ENCODE measurements at places on chromosomes 3 and 15. TPM values are rescaled to one million over a fixed set of nuclear protein-coding genes. Genes with fewer than 3 reads are reported as not detected.
A peak's percentile ranks its signal among the peaks of the same experiment; 100 is the strongest.

The KNG1 gene
- not detected for total RNA-seq

- no peaks in the 10 kb centered on the region for H3K36me3 ChIP-seq
- H3K27me3 ChIP-seq, result no peaks in the 10 kb centered on the region
- H3K4me1 ChIP-seq, result peaks cover 15% of the 10 kb centered on the region
- no peak overlapping the region for H3K4me3 ChIP-seq
- H3K27ac ChIP-seq, result no peak overlapping the region
These were observed 30.7 kb downstream of the NPTN start for GRCh38 chr15:73602446-73602843.

DNA sequence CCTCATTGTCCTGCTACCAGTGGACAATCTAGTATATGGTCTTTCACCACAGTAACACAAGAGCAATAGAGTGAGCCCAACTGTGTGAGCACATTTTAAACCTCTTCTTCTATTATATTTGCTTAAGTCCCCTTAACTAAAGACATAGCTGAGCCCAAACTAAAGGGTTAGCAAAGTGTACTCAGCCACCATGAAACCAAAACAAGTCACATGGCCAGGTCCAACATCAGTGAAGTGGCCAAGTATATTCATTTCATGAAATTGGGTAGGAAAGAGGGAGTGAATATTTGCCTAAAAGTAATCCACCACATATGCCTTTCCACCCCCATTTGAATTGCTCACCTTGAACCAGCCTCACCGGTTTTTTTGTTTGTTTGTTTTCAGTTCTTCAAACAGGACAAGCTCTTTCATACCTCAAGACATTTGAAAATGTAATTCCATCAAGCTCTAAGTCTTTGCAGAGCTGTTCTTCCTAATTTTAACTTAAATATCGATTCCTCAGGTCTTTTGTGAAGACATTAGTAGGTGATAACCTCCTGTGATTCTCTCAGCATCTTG lies 327.0 kb upstream of the SEMA6D start:
- DNase-seq, result no peak
- H3K4me1 ChIP-seq, result no peaks in the 10 kb centered on the region

DNA sequence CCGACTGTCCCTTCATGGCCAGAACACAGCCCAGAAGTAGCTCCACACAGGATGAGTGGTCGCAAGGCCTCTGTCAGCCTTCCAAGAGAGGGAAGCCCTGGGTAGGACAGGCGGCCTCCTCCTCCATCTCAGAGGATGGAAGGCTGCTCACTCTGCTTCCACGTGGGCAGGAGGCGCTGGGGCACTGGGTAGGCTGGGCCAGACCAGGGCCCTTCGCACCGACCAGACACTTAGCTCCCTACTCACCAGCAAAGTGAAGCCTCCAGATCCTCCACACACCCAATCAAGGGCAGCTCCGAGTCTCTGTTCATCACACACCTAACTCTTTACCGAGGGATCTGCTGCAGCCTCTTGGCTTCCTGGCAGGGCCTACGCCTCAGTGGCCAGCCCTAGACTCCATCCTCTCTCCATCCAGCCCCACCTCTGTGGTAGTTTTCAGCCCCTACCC lies 24.3 kb upstream of the PLXNA1 start:
- no peak for DNase-seq
- no peaks in the 10 kb centered on the region for H3K4me1 ChIP-seq
- no peaks in the 10 kb centered on the region for H3K36me3 ChIP-seq
- no peak overlapping the region for H3K27ac ChIP-seq

The EPHB1 gene
- total RNA-seq, result 0.49 TPM

DNA sequence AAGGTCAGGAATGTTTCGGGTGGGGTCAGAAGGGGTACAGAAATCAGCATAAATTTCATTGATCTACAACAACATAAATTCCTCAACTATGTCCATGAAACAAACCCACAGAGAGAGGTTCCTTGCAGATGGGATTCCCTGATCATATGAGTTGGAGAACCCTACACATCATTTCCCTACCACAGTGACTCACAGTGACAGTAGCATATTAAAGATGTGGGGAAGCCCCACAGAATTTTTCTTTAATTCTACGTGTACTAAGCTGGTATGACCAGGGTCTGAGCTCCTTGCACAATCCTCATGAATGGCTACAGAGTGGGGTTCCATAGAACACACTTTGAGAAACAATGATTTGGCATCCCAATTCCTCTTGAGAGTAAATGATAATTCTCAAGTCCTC lies 116.9 kb upstream of the RAD18 start:
- H3K36me3 ChIP-seq, result no peaks in the 10 kb centered on the region
- DNase-seq, result no peak
- no peak overlapping the region for H3K4me3 ChIP-seq

The SERPINI2 gene
- not detected for total RNA-seq

GRCh38 chr3:106711650-106712049 lies 665.6 kb upstream of the CCDC54 start:
- no peak for DNase-seq
- H3K4me3 ChIP-seq, result no peak overlapping the region
- no peaks in the 10 kb centered on the region for H3K4me1 ChIP-seq
- no peaks in the 10 kb centered on the region for H3K36me3 ChIP-seq
- no peak overlapping the region for H3K27ac ChIP-seq

- no peak overlapping the region for H3K27ac ChIP-seq
- H3K27me3 ChIP-seq, result peaks cover 11% of the 10 kb centered on the region
- no peak overlapping the region for H3K4me3 ChIP-seq
- no peak for DNase-seq
- H3K36me3 ChIP-seq, result no peaks in the 10 kb centered on the region
These were observed 561.9 kb upstream of the TGFBR2 start for GRCh38 chr3:30044515-30044914.

The GHRL gene
- total RNA-seq, result 1.1 TPM

GRCh38 chr15:101204739-101205535 lies 46.9 kb downstream of the CHSY1 start:
- no peaks in the 10 kb centered on the region for H3K36me3 ChIP-seq
- DNase-seq, result no peak
- peaks cover 27% of the 10 kb centered on the region for H3K4me1 ChIP-seq
- no peak overlapping the region for H3K27ac ChIP-seq

The SEC22C gene
- 75.4 TPM for total RNA-seq

GRCh38 chr3:184185461-184186183 lies 377 bp upstream of the ABCF3 start:
- H3K4me3 ChIP-seq, result peak overlapping the region; percentile 81
- H3K27me3 ChIP-seq, result no peaks in the 10 kb centered on the region
- peaks cover 68% of the 10 kb centered on the region for H3K36me3 ChIP-seq
- peak overlapping the region; percentile 15 for H3K27ac ChIP-seq

GRCh38 chr15:39273717-39274411 lies 307.0 kb upstream of the THBS1 start:
- H3K36me3 ChIP-seq, result no peaks in the 10 kb centered on the region
- no peaks in the 10 kb centered on the region for H3K4me1 ChIP-seq
- DNase-seq, result no peak
- no peak overlapping the region for H3K4me3 ChIP-seq

- H3K27me3 ChIP-seq, result no peaks in the 10 kb centered on the region
- no peaks in the 10 kb centered on the region for H3K36me3 ChIP-seq
- no peak for DNase-seq
These were observed 28.3 kb downstream of the PTH1R start for GRCh38 chr3:46905661-46906451.

DNA sequence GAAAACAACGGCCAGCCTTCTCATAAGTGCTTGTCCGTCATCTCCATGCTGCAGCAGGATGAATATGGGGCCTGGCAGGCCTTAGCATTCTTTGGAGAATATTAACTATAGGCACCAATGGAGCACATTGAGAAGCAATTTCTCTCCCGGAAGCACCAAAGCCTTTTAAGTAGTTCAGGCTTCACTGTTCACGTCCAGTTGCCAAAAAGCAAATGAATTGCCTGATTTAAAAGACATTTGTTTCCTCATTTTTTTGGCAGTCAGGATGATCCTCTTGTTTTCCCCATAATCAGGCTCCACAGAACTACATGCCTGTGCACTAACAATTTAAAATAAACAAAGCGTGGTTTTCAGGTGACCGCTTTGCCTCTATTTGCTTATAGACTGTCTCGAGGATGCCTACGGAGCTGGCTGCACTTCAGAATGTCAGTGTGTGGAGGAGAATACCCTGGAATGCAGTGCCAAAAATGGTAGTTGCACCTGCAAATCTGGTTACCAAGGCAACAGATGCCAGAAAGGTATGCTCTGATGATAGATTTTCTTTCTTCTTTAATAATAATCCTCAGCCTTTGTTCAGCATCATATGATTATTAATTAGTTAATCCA lies 725.2 kb upstream of the GOLIM4 start:
- DNase-seq, result no peak
- H3K4me1 ChIP-seq, result no peaks in the 10 kb centered on the region
- no peak overlapping the region for H3K4me3 ChIP-seq
- H3K36me3 ChIP-seq, result no peaks in the 10 kb centered on the region

The EPHB3 gene
- total RNA-seq, result 0.19 TPM

- no peak for DNase-seq
- no peaks in the 10 kb centered on the region for H3K27me3 ChIP-seq
- H3K36me3 ChIP-seq, result peaks cover 19% of the 10 kb centered on the region
These were observed 2.4 kb upstream of the RPL29 start for GRCh38 chr3:51997935-51998596.

GRCh38 chr3:179036226-179036625 lies 35.4 kb downstream of the ZMAT3 start:
- no peaks in the 10 kb centered on the region for H3K27me3 ChIP-seq
- H3K36me3 ChIP-seq, result no peaks in the 10 kb centered on the region
- no peak overlapping the region for H3K27ac ChIP-seq
- no peak overlapping the region for H3K4me3 ChIP-seq
- peaks cover 28% of the 10 kb centered on the region for H3K4me1 ChIP-seq

DNA sequence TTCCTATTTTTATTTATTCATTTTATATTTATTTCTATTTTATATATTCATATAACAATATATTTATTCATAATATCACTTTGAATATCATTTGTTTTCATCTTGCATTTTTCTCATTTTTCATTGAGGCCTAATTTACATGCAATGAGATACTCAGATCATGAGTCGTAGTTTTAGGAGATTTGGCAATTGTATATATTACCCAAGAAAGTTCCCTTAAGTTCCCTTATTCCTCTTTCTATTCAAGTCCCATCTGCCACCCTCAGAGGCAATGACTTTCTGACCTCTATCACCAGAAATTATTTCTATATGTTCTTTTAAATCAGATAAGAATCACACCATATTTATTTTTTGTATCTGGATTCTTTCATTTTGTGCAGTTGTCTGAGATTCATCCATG lies 329.1 kb upstream of the TPRG1 start:
- H3K27me3 ChIP-seq, result no peaks in the 10 kb centered on the region
- no peak overlapping the region for H3K27ac ChIP-seq
- no peak for DNase-seq
- H3K36me3 ChIP-seq, result no peaks in the 10 kb centered on the region

DNA sequence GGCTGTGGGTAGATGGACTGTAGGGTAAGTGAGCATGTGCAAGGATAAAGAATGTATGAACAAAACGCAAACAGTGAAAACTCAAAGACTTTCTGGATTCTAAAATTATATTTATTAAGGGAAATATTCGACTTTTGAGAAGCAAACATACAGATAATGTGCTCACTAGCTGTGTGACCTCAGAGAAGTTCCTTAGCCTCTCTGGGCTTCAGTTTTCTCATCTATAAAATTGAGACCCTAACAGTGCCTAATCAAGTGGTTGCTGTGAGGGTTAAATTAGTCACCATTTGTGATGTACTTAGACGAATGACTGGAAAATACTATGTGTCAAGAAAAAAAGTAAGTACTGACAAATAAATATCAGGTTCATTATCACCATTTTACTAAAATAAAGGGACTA lies 261.7 kb downstream of the MAGI1 start:
- no peak overlapping the region for H3K4me3 ChIP-seq
- no peaks in the 10 kb centered on the region for H3K4me1 ChIP-seq
- H3K36me3 ChIP-seq, result no peaks in the 10 kb centered on the region
- no peaks in the 10 kb centered on the region for H3K27me3 ChIP-seq
- DNase-seq, result no peak

DNA sequence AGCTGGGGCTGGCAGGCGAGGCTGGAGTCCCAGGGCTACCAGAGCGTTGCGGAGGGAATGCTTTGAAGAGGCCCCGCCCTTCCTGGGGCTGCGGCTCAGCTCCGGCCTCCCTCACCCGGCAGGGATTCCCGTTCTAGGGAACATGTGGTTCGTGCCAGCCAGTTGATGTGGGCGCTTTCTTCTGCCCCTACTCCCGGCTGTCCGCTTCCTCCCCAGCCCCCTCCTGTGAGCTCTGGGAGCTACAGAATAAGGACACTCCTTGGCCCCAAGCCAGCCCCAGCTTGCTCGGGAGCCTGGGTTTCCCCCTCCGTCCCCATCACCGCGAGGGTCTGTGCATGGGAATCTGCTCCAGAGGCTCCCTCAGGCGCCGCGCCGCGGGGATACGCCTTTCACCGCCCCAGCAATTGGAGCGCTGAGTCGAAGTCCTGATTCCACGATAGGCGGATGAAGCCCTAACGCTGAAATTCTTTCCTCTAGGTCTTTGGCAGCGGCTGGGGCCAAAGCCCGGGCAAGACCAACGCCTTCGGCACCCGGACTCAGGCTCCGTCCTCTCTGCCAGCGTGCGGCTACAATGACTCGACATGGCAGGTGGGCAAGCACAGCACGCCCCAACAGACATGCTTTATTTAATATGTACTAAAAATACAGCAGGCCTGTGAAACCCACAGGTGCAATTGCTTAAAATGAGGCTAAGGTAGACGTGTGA lies 69.5 kb downstream of the KLF15 start:
- peaks cover 55% of the 10 kb centered on the region for H3K27me3 ChIP-seq
- peaks cover 4% of the 10 kb centered on the region for H3K4me1 ChIP-seq
- H3K36me3 ChIP-seq, result no peaks in the 10 kb centered on the region
- no peak overlapping the region for H3K27ac ChIP-seq
- no peak for DNase-seq

GRCh38 chr15:38589502-38589901 lies 24.9 kb upstream of the RASGRP1 start:
- no peak for DNase-seq
- peaks cover 5% of the 10 kb centered on the region for H3K4me1 ChIP-seq
- H3K27ac ChIP-seq, result no peak overlapping the region
- H3K27me3 ChIP-seq, result no peaks in the 10 kb centered on the region
- H3K36me3 ChIP-seq, result no peaks in the 10 kb centered on the region
- H3K4me3 ChIP-seq, result no peak overlapping the region

The CTXND1 gene
- not detected for total RNA-seq

DNA sequence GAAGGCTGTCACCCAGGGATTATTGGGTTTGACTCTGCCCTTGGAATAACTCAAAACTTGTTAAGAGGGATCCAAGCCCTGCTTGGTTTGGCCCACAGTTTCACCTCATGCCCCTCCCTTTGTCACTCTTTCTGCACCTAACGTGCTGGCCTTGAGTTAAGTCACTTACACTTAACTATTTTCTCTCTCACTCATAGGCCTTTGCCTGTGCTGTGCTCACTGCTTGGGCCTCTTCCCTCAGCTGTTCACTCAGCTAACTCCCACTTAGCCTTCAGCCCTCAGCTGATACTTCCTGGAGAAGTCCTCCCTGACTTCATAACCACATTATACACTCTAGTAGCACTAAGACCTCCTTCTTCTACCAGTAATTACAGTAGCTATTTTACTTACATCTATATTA lies 133.3 kb downstream of the CMSS1 start:
- no peaks in the 10 kb centered on the region for H3K4me1 ChIP-seq
- H3K4me3 ChIP-seq, result no peak overlapping the region
- no peaks in the 10 kb centered on the region for H3K36me3 ChIP-seq
- H3K27ac ChIP-seq, result no peak overlapping the region
- DNase-seq, result no peak
